ENCODE measurements at places on chromosomes 6 and 20. TPM values are rescaled to one million over a fixed set of nuclear protein-coding genes. Genes with fewer than 3 reads are reported as not detected.

GRCh38 chr6:169529931-169530751 lies 171.7 kb downstream of the WDR27 start:
- no peak for DNase-seq

DNA sequence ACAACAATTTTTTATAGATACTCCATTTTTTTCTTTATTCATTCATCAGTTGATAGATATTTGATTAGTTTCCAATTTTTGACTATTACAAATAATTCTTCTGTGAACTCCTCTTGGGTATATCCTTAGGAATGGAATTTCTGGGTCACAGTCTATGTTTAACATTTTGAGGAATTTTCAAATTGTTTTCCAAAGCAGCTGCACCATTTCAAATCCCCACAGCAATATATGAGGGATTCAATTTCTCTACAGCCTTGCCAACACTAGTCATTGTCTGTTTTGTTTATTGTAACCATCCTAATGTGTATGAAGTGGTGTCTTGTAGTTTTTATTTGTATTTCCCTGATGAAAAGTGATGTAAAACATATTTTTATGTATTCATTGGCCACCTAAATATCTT lies 320.3 kb upstream of the DEFB112 start:
- DNase-seq: no peak

DNA sequence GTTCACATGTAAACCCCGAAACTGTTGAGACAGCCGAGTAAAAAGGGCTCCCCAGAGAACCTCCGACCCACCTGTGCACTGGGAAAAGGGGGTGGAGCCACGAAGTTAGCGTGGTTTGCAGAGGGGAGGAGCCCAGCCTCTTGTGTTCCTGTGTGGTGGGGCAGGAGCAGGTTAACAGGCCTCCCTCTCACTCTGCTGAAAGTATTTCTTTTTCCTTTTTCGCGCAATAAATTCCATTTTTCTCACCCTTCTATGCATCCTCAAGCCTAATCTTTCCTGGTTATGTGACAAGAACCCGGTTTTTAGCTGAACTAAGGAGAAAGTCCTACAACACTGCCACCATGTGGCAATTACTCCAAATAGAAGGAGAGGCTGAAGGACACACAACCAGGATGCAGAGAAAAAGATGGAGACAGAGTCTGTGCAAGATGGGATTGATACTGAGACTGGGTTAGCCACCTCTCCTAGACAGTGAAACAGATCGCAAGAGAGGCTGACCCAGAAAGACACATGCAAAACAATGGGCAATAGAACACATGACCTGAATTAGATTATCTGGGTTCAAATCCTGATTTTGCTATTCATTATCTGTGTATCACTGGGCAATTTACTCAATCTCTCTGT lies 168.7 kb upstream of the PRSS16 start:
- no peak for DNase-seq

DNA sequence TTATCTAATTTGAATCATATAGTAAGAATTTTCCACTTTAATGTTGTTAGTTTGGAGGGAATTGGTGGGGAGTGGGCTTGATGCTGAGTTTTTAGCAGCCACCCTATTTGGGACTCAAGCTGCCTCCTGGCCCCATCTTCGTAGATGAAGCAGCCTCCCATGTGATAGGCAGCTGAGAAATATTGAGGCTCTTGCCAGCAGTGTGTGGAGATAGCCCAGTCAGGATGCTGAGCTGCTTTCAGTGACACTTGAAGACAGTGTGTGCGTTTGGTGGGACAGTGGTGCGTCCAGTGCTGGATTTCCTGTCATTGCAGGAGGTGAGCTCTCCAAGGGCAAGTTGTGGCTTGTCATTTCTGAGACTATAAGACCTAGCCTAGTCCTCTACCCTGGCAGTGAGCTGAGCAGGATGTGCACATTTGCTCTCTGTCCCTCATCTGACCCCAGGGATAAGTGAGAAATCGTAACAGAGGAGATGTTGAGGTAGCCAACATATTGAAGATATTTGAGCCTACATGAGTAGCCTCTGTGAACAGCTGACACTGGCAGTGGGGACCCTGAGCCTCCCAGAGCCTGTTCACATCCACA lies 47.9 kb upstream of the RNF8 start:
- no peak for DNase-seq

- no peak for DNase-seq
Observed at GRCh38 chr6:136235233-136235564, 14.9 kb downstream of the MTFR2 start.

- DNase-seq: no peak
Observed at GRCh38 chr6:90350689-90351554, 54.3 kb upstream of the BACH2 start.

DNA sequence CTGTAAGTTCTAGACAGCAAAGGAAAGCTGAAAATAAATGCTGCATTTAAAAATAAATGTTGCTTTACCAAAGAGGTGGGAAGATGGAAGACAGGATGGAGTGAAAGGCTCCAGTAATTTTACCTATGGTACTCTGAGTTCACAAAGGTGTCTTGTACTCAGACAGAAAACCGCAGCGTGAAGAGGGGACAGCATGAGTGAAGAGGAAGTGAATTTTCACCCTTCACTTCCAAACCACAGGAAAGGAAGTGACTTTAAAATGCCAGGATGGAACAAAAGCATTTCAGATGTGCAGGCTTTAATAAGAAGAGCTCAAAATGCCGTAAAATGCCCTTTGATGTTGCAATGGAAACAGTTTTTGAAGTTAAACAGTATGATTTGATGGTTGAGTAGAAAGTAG lies 91.2 kb upstream of the TINAG start:
- no peak for DNase-seq

- no peak for DNase-seq
Observed at GRCh38 chr6:80161434-80161833, 55.0 kb downstream of the BCKDHB start.

DNA sequence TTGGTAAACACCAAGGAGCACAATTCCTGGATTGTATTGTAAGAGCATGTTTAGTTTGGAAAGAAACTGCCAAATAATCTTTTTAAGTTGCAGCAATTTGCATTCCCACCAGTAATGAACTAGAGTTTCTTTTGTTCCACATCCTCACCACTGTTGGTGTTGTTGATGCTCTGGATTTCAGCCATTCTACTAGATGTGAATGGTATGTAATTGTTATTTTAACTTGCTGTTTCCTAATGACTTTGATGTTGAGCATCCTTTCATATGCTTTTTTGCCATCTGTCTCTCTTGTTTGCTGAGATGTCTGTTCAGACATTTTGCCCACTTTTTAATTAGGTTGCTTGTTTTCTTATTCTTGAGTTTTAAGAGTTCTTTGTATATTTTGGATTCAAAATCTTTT lies 1654.1 kb downstream of the GRIK2 start:
- DNase-seq: no peak

- no peak for DNase-seq
Observed at GRCh38 chr6:11585426-11586016, 48.0 kb downstream of the TMEM170B start.

GRCh38 chr6:13528777-13529343 lies 41.5 kb upstream of the GFOD1 start:
- DNase-seq: no peak

GRCh38 chr6:38259736-38260135 lies 380.0 kb downstream of the BTBD9 start:
- no peak for DNase-seq

GRCh38 chr20:25459916-25460535 lies 52.6 kb downstream of the GINS1 start:
- DNase-seq: no peak

DNA sequence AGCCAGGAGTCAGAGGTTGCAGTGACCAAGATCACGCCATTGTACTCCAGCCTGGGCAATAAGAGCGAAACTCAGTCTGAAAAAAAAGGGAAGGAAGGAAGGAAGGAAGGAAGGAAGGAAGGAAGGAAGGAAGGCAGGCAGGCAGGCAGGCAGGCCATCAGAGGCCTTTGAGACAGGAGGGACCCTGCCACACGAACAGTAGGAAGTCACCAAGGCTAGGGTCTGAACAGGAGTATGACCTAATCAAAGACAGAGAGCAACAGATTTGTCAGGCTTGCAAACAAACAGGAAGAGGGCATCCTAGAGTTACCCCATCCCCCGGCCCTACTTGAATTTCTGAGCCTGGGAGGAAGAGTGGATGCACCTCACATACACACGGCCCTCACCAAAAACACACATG lies 67.1 kb downstream of the FGD2 start:
- no peak for DNase-seq

DNA sequence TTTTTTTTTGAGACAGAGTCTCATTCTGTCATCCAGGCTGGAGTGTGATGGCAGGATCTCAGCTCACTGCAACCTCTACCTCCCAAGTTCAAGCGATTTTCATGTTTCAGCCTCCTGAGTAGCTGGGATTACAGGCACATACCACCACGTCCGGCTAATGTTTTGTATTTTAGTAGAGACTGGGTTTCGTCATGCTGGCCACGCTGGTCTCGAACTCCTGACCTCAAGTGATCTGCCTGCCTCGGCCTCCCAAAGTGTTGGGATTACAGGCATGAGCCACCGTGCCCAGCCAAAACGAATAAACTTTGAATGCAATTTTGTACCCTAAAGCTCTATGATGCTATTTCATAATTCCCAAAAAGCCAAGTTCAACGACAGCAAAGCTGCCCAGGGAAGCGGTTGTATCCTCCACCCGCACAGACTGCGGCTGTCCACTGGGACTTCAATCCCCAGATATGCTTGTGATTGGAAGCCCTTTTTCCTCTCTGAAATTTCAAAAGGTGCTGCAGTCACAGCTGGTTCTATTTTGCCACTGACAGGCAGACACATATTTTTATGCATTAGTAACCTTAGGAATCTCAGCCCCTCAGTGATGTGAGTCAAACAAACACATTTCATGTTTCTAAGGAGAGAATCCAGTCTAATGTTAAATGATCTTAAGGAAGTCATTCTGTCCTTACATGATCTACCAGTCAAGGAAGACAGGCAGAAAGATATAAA lies 8.7 kb upstream of the RAMACL start:
- no peak for DNase-seq

- peak; percentile 74 for DNase-seq
Observed at GRCh38 chr6:43668151-43669028, 19.2 kb downstream of the MRPS18A start.

- no peak for DNase-seq
Observed at GRCh38 chr6:169935348-169935718, 183.9 kb downstream of the ERMARD start.

- no peak for DNase-seq
Observed at GRCh38 chr6:167984144-167984719, 13.2 kb upstream of the KIF25 start.

Gene GATA5
- not detected for total RNA-seq

Gene CLDN20
- not detected for total RNA-seq

Gene PGC
- 0.53 TPM for total RNA-seq

Gene COL12A1
- 140 TPM for total RNA-seq

Gene CPXM1
- not detected for total RNA-seq

Gene OR5V1
- not detected for total RNA-seq

Gene PBOV1
- not detected for total RNA-seq

Gene SUMO4
- not detected for total RNA-seq

Gene LCA5
- 7.2 TPM for total RNA-seq

Gene PAX1
- not detected for total RNA-seq

Gene ECT2L
- total RNA-seq: not detected

Gene PCMTD2
- 30.3 TPM for total RNA-seq

Gene OR2J3
- not detected for total RNA-seq
